ENCODE measurements at places on chromosomes 7 and 10.
A peak's percentile ranks its signal among the peaks of the same experiment; 100 is the strongest.

DNA sequence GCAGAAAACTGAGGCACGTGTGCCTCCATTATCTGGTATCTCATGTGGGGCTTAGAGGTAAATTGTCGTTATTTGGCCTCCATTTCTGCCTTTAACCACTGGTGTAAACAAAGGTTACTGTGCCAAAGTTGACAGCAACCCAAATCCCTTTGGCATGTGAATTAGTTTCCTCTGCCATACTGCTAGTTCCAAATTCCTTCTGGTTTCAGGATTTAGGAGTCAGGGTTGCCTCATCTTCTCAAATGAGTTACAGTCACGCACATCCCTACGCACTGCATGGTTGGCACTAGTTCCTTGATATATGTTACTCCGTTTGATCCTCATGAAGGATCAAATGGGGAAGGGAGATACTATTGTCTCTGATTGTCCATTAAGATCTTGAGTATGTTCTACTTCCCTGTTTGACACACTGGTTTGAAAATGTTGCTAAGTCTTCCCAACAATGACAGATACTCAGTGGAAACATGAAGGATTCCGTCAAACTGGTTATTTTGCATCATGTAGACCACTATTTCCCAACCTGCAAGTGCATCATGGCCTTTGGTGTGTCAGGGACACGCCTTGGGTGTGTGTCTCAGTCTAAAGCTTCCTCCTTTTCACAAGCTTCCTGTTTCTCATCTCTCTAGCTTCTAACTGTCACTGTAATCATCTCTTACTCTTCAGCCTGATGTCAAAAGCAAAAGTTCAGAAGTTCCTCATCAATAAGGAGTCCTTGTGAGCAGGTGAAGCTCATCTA lies at the start of gene LIPN:
Gene LIPN (plus strand): TSS at position 655 of the 736 bp plus-strand sequence. CDS start 1,386 bp downstream, outside the sequence.
- DNase-seq = peak; percentile 90

GRCh38 chr7:137609500-137609899 lies 237.3 kb downstream of the DGKI start:
- DNase-seq = no peak

DNA sequence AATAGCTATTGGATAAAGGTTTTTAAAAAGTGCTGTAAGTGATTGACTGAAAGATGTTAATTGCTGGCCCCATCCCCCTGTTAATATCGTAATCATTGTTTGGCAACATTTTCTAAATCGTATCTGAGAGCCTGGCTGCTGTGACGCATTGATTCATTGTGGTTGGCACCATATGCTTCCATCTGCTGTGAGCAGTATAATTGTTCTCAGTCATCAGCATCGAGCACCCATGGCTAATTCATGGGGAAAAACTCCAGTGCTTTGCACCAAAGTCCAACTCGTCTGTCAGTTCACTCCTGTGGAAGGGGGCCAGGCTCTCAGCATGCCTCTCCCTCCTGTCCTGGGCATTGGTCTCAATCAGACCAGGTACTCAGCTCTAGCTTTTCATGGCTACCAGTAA lies 205.2 kb downstream of the STK31 start:
- no peak for DNase-seq

DNA sequence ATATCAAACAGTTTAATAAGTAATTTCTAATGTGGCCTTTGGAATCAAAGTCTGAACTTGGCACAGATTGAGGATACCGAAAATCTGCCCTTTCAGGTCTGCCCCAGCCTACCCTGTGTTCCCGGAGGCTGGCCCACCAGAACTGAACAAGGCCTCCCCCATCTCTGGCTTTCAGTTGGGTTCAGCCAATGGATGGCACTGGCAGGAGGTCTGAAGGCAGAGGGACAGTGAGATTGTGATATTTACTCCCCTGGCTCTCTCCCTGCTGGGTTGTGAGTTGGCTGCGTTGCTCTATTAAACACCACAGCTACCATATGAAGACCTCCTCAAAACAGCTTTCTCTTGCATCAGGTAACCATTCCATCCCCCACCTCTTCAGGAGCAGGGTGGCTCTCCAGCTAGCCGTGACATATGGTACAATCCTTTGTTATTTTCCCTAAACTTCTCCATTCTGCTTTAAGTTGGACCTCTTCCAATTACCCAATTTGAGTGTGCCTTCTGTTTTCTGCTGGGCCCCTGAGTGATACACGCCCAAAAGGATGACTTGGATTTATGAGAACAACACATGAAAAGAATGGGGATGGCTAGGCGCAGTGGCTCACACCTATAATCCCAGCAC lies 28.1 kb downstream of the DNMBP start:
- DNase-seq = peak; percentile 34

DNA sequence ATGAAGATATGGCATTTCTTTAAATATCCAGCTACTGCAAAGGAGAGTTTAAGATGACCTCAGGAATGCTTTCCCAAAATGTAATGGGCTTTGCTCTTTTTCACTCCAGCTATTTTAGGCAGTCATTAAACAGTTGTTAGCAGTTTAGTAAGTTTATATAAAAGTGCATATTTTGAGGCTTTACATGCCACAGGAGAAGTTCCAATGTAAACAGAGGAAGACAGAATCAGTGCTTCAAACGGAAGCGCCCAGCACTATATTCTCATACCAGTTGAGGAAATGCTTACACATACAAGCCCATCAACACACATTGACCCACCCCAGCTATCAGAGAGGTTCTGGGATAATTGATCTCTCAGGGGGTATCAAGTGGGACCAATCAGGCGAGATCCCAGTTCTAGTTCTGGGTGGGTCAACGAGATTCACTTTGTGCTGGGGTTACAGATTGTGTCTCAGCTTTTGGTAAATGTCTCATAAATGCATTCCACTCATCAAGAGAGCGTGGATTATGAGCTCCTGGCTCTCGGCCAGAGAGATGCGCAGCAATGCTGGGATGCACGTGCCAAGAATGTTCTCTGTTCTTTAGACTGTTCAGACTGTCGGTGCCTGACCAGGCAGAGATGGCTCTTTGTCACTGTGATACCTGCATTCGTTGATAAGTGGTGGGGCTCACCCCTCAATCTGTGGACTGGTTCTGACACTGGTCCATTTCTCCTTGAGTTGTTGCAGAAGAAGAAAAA lies 55.0 kb downstream of the CACNB2 start:
- DNase-seq = no peak

DNA sequence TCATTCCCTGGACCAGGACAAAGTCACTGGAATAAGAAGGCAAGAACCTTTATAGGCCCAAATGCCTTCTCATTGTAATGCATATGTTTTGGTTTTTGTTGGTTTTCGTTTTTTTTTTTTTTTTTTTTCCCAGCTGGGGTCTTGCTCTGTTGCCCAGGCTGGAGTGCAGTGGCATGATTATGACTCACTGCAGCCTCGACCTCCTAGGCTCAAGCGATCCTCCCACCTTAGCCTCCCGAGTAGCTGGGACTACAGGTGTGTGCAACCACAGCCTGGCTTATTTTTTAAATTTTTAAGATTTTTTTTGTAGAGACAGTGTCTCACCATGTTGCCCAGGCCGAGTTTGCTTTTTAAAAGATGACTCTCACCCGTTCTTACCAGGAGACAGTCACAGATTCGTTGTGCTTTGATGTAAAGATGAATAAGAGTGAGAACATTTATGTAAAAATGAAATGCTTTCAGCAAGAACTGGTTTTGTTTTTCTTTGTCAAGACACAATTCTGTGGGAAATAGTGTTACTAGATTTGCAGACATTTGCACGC lies 7.6 kb downstream of the IQCE start:
- DNase-seq = no peak

- no peak for DNase-seq
Measured at GRCh38 chr7:105617280-105618015, 36.2 kb upstream of the EFCAB10 start.

DNA sequence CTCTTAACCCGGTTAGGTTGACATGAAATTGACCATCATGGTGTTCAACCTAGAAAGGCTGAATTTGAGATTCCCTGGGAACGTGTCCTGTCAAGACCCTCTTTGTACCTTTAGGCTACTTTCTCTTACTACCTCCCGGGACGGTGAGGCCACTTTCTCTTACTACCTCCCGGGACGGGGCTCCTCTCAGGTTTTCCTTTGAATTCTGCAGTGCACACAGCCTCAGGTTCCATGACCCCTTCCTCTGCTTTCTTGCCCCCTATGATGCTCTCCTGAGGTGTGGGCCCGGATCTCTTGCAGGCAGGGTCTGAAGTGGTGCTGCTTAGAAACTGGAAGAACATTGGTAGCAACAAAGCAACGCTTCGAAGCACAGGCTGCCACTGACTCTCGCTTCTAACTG lies 155.3 kb downstream of the CAMK1D start:
- no peak for DNase-seq

DNA sequence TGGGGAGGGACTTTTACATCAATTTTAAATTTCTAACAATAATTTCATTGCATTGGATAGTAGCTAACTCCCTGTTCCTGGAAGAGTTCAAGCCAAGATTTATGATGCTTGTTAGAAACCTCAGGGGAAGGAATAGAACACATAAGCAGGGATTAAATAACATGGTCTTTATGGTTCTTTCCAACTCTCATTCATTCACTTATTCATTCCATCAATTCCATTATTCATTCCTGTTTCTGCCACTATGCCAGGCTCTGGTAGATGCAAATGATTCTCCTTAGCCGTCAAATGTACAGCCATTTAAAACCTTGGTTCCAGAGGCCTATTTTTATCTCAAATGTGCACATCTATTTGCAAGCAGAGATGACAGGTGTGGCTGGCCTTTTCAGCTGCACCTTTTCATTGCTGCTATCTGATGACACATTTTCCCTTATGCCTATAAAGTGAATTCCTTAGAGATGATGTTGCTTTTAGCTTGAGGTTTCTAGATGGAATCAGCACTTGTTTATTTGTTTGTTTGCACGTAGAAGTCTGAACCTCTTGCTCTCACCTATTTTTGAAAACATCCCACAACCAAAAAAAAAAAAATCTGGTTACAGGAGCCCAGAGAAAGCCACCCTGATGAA lies 205.7 kb upstream of the IGFBP3 start:
- DNase-seq = no peak

DNA sequence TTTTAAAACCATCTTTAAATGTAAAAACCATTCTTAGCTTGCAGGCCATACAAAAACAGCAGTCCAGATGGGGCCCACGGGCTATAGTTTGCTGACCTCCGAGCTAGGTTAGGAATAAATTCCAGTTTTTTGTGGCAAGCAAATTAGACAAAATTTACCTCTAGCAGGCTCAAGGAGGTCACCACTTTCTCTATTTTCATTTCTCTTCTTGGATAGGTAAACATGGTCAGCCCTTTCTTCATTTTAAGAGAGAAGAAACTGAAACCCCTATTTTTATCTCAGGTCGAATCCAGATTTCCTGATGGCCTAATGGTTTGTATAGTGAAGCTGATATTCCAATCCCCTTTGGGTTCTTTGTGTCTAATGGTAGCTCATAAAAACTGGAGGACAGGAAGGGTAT lies 10.7 kb downstream of the IKZF5 start:
- no peak for DNase-seq

DNA sequence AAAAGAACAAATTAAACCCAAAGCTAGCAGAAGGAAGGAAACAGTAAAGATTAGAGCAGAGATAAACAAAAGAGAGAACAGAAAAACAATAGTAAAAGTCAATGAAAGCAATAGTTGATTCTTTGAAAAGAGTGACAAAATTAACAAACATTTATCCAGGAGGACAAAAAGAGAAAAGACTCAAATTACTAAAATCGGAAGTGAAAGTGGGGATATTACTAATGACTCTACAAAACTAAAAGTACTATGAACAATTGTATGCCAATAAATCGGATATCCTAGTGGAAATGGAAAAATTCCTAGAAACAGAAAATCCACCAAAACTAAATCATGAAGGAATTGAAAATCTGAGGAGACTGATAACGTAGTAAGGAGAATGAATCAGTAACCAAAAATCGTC lies 96.3 kb downstream of the SNX13 start:
- DNase-seq = no peak

All from suppressor macrophage (primary cell).